ENCODE measurements at places on chromosomes 12 and 14.

- DNase-seq, result no peak
These were observed 81.0 kb downstream of the DAAM1 start for GRCh38 chr14:59269466-59269865.

- DNase-seq, result no peak
These were observed 596.1 kb downstream of the VRK1 start for GRCh38 chr14:97393244-97393643.

DNA sequence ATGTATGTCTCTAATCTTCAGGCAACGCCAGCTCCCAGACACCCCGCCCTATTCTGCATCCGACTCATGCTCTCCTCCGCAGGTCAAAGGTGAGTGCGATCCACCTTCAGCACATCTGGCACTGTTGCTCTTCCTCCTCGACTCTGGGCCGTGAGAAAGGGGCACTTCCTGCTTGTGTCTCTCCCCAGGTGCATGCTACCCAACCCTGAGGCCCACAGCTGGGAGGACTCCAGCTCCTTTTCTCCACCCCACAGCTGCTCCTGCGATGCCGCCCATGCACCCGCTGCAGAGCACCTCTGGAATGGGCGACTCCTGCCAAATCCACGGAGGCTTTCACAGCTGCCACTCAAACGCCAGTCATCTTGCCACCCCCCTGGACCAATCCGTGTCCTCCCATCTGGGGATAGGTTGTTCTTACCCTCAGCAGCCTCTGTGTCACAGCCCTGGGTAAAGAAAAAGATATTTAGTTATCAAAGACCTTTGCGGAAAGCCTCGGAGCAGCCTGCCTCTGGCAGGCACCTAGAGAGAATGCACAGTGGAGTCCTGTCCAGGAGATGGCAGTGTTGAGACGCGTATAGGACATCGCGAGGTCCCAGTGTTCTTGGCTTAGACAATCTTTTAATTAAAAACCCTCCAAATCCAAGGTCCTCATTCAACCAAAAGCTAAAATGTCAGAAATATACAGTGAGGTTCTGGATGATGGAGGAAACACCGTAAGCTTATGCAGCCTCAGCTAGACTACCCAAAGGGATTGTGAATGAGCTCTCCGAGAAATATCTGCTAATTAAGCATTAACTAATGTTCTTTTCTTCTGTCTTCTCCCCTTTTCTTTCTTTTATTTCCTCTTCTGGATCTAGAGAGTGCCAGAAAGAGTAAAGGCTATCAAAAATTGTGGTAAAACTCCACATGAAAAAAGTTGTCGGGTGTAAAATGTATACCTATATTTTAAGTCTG lies 54.3 kb downstream of the MYRFL start:
- peak; percentile 82 for DNase-seq

DNA sequence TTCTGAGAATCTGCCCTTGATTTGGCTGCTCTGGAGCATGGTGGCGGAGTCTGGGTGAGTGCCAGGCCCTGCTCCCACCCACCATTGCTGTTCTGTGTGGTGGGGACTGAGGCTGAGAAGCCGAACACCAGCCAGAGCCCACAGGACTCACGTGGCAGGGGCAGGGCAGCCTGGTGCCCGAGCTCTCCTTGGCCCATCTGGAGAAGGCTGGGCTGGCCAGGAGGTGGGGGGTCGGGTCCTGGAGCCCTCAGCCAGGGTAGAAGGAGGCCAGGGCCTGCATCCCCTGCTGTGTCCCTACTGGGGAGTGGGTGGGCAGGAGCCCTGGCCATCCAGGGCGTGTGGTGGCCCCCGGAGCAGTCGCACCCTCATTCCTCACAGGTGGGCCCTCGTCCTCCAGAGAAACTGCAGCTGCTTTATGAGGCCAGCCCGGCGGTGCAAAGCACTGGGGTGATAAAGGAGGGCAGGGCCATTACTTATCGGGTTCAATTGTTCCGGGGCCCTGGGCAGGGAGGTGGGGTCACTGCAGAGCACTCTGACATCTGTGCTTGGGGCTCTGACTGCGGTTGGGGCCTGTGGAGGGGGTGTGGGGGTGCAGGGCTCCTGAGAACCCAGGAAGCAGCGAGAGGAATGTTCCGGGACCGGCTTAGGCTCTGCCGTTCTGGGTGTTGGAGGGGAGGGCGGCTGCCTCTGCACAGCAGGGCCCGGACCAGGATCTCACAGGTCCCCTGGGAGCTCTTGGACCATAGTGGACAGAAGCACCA lies 217.5 kb upstream of the C14orf180 start:
- no peak for DNase-seq

- no peak for DNase-seq
These were observed 19.0 kb upstream of the TIGAR start for GRCh38 chr12:4301932-4302501.

- DNase-seq, result no peak
These were observed 77.6 kb downstream of the PTPRR start for GRCh38 chr12:70842942-70843341.

DNA sequence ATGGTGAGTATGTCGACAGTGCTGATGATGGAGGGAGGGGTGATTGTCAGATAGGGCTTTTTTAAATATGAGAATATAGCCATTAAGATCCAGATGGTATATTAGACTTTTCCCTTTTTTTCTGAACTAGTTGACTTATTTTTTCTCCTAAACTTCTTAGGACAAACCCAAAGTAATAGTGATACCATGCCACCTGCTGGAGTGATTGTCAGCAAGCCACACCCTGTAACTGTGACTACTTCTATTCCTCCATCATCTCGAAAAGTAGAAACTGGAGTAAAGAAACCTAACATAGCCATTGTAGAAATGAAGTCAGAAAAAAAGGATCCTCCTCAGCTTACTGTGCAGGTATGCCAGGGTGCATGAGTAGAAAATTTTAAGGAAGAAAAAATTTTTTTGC lies 40.1 kb downstream of the KIAA0586 start:
- no peak for DNase-seq

GRCh38 chr14:33280646-33281045 lies 342.0 kb downstream of the NPAS3 start:
- DNase-seq, result peak; percentile 4

- no peak for DNase-seq
These were observed 331.7 kb downstream of the TMEM121 start for GRCh38 chr14:105857826-105858675.

- DNase-seq, result no peak
These were observed 267.1 kb upstream of the CRY1 start for GRCh38 chr12:107360482-107360881.

GRCh38 chr12:44003721-44004120 lies 167.8 kb downstream of the TMEM117 start:
- no peak for DNase-seq

- peak; percentile 75 for DNase-seq
These were observed 133.5 kb downstream of the KCNK10 start for GRCh38 chr14:88189417-88190191.

GRCh38 chr12:26870491-26871419 lies 37.8 kb upstream of the ITPR2 start:
- DNase-seq, result peak; percentile 26

GRCh38 chr12:67449591-67450052 lies 180.5 kb downstream of the CAND1 start:
- no peak for DNase-seq

DNA sequence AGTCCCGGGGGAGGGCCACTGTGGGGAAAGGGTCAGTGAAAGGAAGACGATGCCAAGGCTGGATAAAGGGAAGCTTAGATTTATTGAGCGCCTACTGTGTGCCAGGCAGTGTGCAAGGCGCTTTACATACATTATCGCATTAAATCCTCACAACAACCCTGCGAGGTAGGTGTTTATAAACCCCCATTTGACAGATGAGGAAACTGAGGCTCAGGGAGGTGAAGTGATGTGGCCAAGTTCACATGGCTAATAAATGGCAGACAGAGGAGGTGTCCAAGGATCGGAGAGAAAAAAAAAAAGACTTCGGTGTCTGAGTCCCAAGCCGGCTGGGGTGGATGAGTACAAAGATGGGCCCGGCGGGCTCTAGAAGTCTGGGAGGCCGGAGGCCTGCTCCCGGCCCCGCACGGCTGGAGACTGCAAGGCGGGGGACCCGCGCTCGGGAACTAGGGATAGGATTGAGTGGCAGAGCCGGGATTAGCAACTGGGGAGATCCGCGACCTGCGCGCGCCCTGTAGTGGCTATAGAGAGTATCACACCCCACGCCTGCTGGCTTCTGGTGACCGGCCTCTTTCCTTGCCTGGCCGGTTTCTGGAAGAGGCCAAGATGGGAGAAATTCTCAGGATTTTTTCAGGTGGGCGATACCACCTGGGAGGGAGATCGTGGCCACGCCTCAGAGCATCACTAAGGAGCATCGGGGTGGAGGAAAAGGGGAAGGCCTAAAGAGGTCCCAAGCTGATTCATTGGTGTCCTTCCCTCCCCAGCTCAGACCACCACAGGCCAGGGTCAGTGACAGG lies 3.9 kb downstream of the DDN start:
- peak; percentile 90 for DNase-seq

GRCh38 chr14:72766296-72766695 lies 127.6 kb downstream of the DPF3 start:
- no peak for DNase-seq

DNA sequence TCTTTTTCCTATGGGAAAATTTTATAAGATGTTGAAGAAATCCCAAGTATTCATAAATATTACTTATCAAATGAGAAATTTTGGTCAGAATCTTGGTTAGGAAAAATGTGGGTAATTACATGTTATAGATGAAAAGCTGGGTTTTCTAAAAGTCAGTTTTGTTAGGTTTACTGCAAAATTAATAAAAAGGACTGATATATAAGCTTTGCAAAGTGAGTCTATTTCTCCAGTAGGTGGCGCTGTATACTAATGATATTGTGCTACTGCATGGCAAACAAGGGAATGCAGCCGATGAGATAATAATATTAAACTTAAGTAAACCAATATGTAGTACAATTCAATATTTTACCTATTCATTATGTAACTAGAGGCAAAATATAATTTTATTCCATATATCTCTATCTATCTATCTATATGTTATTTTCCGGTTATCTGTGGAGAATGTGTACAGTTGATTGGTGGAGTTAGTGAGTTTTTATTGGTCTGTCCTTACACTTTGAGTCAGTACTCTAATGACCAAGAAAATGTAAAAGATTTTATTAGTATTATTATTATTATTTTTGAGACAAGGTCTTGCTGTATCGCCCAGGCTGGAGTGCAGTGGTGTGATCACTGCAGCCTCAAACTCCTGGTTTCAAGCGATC lies 32.9 kb downstream of the MIPOL1 start:
- DNase-seq, result peak; percentile 86

DNA sequence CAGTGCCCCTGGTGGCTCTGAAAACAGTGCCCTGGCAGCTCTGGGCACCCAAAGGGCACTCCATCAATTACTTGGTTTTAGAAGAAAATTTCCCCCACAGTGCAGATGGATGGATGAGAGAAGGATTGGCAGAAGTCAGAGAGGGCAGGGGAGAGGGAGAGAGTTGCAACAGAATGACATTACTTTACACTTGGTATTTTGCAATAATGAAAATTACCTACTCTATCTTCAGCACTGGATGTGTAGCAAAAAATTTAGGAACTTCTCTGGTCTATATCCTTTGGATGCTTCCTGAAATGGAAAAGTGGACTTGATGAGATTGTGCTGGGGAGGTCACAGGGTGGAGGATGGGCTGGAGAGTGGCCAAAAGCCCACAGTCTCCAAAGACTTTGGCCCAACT lies 193.2 kb downstream of the CHST11 start:
- DNase-seq, result no peak

- DNase-seq, result no peak
These were observed 16.9 kb downstream of the FAM222A start for GRCh38 chr12:109730306-109731145.

DNA sequence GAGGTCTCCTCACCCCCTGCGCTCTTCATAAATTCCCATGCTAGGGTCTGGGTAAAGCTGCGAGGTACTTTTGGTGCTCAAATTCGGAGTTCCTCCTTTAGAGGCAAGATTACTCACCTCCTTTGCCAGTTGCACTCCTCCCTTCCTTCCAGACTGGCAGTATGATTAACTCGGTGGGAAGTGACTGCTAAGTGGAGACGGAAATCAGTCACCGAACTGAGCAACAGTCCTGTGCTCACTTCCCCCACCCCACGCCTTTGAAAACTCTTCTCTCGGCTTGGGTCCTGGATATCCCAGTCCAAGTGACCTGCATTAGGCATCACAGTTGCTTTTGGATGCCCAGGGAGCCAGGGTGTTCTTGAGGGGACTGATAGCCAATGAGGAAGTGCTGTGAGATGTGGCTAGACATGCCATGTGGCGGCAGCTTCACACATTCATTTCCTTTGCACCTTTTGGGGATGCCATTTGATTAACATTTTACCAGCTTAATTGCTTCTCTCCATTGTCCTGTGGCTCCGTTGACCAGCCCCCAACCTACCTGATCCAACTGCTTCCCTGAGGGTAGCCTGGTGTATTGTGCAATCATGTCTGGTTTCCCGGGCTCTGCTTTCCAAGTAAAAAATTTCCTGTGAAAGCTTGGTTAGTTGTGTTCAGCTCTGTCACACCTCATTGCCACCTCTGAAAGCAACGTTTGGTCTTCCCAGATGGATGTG lies 840 bp downstream of the PNP start:
- peak; percentile 87 for DNase-seq

GRCh38 chr12:89642959-89643358 lies 65.7 kb downstream of the ATP2B1 start:
- DNase-seq, result no peak

DNA sequence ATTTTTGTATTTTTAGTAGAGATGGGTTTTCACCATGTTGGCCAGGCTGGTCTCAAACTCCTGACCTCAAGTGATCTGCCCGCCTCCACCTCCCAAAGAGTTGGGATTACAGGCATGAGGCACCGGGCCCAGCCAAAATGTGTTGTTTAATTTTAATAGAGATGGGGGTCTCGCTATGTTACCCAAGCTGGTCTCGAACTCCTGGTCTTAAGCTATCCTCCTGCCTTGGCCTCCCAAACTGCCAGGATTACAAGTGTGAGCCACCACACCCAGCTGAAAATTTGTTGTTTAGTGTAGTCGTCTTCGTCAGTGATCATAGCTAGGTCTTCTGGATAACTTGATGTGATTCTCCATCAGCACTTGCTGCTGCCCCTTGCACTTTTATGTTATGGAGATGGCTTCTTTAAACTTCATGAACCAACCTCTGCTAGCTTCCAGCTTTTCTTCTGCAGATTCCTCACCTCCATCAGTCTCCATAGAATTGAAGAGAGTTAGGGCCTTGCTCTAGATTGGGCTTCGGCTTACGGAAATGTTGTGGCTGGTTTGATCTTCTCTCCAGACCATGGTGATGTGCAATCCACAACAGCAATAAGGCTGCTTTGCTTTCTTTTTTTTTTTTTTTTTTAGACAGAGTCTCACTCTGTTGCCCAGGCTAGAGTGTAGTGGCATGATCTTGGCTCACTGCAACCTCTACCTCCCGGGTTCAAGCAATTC lies 13.0 kb downstream of the ISCU start:
- DNase-seq, result no peak

GRCh38 chr12:78970041-78970440 lies 105.5 kb downstream of the SYT1 start:
- peak; percentile 70 for DNase-seq

DNA sequence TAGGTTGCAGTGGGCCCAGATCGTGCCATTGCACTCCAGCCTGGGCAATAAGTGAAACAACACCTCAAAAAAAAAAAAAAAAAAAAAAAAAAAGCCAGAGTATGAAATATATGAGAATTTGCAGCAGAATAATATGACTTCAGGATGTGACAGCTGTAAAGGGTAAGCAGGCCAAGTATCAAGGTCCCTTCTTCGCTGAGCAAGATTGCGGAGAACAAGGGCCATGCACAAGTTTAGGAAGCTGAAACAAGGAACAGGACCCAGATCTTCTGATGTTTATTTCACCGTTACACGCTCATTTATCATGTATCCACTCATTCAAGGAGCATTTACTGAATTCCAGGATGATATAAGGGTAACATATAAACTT lies 659 bp upstream of the FOXJ2 start:
- DNase-seq, result no peak
